ENCODE measurements at places on chromosomes 7 and 10.
A peak's percentile ranks its signal among the peaks of the same experiment; 100 is the strongest.

- no peak for DNase-seq
Observed at GRCh38 chr10:95694665-95695064, 938 bp upstream of the TCTN3 start.

DNA sequence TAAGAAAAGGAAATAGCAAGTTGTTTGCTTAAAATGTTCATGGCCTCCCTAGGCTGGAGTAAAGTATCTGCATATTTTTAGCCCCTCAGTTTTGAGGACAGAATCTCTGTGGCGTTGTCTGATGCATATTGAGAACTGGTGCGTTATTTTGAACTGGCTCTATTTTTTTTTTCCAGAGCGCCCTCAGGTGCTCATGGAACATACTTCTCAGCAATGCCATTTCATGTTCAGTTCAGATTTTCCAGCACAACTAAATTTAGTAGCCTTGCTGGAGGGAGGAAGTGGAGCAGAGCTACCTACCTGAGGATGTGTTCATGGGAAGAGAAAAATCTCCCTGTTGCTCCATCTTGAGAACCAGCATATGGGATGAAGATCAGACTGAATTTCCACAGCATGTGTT, 870.5 kb downstream of the LRMDA start:
- DNase-seq, result no peak

DNA sequence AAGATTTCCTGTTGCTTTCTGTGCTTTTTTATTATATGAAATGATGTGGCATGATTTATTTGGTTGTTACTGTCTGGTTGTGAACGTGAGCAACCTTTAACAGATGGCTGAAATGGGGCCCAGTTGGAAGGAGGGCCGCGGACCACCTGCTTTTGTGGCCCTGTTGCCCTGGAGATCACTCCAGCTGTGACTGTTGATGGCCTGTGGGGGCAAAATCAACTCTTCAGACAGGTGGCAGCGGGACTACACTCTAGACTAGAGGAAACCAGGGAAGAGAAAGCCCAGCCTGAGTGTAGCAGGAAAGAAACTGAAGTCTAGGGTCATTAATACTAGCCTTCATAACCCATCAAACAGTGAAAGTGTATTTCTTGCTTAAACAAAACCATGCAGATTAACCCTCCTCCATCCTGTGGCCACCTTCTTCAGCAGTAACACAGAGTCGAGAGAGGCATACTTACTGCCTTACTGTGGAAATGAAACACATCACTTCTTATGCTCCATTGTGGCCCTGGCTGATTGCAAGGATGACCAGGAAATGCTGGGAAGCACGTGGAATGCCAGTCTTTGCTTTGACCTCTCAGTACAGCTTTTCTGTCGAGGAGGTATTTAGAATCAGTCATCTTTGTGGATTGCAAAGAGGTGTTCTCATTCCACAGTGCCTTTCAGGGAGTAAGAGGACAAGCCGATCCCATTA, 80.5 kb downstream of the CCNY start:
- DNase-seq, result peak; percentile 19

DNA sequence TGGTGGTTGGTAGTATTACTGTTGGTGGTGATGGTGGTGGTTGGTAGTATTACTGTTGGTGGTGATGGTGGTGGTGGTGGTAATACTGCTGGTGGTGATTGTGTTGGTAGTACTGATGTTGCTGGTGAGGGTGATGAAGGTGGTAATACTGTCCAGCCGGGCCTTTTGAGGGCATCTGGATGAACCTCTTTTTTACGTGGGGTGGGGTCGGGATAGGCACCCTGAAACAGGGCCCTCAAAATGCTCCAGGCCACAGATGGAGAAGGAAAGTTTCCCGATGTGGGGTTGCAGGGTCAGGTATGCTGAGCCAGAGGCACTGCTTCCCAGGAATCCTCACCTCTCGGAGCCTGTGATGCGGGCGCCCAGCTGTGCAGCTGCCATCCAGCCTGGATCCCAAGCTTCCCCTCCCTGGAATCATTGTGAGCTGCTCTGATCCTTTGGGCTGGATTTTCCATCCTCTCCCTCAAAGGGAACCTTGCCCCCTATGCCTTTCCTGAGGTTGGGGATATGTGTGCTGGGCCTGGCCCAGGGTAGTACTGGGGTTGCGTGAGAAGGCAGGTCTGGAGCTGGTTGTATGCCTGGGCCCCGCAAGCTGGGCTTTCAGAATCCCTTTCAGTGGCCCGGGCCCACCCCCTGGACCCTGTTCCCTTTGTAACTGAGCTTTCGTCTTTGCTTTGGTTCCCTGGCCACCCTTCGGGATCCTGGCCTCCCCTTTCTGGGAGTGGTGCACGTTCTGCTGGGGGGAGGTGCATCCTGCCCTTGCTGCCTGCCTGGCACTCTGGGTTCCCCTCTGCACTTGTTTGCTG, 43.3 kb downstream of the DOCK1 start:
- DNase-seq, result no peak

- DNase-seq, result no peak
Observed at GRCh38 chr10:1785835-1786234, 48.5 kb upstream of the ADARB2 start.

DNA sequence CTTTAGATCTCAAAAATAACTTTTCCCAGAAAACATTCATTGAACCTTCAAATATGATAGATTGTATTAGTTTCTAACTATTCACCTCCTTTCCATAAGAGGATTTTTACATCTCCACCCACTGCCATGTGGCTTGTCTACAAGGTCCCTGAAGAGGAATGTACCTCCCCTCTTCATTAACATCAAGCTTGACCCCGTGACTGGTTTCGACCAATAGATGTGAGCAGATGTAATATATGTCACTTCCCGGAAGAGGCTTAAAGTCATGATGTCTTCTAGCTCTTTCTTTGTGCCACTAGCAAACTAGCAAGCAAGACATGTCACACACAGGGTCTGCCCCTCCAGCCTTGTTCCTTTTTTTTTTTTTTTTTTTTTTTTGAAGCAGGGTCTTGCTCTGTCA, 6.9 kb downstream of the BAZ1B start:
- DNase-seq, result no peak

GRCh38 chr10:10777279-10777678, 240.4 kb upstream of the CELF2 start:
- DNase-seq, result no peak
